IPS-NIHi11 (cell line): ENCODE measurements at places on chromosomes 2 and 18.

GRCh38 chr2:94872088-94872618 is 923 bp downstream of the TEKT4 start:
- no peak for DNase-seq

- no peak for DNase-seq
Measured at GRCh38 chr2:121228521-121228920, 56.5 kb downstream of the TFCP2L1 start.

- no peak for DNase-seq
Measured at GRCh38 chr2:20190876-20191713, 33.8 kb downstream of the SDC1 start.

- no peak for DNase-seq
Measured at GRCh38 chr2:233605680-233606079, 11.8 kb upstream of the UGT1A8 start.

DNA sequence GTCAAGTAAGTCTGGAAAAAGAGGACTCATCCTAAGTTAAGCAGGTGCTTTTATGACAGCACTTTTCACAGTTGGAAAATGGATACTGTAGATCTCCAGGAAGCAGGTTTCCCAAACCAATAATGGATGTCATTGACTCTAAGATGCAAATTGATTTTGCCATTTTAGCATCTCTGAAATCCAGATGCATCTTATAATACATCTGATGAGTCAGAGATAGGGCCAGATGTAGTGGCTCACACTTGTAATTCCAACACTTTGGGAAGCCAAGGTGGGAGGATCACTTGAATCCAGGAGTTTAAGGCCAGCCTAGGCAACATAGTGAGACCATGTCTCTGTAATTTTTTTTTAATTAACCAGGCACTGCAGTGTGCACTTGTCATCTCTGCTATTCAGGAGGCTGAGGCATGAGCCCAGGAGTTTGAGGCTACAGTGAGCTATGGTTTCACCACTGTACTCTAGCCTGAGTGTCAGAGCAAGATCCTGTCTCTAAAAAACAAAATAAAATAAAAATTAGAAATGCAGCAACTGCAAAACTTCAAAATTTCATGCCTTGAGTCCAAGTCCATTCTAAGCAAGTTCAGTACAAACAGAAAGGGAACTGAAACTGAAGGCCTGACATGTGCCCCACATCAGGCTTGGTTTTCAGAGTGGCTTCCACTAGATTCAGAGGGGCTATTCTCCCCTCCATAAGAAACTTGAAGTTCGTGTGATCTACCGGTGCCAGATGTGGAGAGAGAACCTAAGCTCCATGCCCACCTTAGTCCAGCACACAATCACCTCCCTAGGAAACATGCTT is 267.8 kb upstream of the NCKAP5 start:
- no peak for DNase-seq

DNA sequence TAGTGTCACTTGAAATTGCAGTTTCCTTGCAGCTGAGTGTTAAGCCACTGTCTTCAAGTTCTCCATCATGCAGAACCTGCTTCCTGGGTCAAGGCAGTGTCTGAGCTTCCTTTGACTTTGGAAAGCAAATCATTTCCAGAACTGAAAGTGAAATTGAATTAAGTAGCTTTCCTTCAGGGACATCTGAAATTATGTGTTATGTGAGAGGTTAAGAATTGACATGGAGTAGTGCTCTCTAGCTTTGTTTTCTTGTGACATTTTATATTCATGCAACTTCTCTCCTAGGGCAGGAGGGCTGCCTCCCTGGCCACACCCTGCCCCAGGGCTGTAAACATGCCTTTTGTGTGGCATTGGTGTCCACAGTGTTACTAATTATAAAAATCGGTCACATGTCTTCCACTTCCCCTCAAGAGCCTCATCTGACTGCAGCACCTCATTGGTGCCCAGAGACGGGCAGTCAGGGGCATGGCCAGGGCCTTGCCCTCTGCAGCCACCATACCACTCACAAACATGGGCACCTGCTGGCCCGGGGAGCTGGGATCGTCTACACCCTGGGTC is 14.4 kb downstream of the RAB12 start:
- no peak for DNase-seq

GRCh38 chr2:232365621-232366321 is 12.8 kb upstream of the ALPP start:
- DNase-seq = peak; percentile 75

GRCh38 chr2:233418761-233419546 is 64.7 kb downstream of the DGKD start:
- DNase-seq = no peak

DNA sequence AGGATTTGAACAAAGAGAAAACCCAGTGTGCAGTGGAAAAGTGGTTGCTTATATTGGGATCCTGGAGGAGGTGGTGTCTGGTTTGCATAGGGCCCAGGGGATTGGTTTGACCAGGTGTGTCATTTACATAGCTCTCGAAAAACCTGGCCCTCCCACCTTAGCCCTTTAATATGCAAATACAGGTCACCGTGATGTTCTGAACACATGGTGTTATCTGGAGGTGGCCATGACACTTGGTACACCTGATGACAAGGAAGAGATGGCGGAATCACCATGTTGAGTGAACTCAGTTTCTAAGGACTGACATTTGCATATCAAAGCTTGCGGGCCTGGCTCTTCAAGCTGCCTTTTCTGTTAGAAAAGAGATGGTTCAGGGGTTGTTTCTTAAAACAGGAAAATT is 2.3 kb upstream of the NAPG start:
- DNase-seq = no peak

DNA sequence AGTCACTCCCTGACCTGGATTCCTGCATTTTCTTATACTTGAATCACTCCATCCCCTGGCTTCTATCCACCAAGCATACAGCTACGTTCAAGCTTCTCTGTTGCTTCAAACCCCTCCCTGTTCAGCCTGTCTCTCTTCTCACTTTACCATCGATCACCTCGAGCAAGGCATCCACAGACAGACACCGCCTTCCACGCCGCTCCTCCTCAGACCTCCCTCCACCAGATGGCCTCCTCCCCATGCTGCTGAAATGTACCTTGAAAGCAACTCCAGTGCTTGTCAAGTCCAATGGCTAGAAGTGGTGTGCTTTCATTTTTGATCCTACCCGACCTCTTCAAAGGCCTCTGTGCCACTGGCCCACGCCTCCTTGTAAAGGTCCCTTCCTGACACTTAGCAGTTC is 131.3 kb upstream of the ACAA2 start:
- peak; percentile 38 for DNase-seq

GRCh38 chr2:203739351-203739750 is 32.9 kb downstream of the CD28 start:
- DNase-seq = no peak

- DNase-seq = peak; percentile 70
Measured at GRCh38 chr2:227472265-227473121, 537 bp downstream of the AGFG1 start.

DNA sequence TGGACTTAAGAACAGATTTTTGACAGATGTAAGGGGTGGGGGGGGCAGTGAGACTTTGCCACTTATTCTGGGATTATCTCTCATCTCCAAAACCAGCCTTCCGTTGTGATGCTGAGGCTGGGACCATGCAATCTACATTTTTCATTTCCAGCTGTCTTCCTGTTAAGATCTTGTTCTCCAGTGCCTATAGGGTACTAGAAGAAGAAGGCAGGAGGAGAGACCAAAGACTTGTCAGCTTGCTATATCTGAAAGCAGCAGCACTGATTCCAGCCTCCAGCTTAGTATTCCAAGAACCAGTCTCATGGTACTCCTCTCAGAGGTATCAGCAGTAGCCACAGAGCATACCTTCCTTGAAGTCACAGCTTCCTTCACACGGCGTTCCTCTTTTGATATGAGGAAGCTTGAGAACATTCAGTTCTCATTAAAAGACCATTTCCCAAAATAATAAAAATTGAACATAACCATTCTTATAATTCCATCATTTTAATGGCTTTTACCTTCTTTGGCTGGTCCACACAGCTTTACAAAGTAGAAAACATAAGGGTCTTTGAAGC is 49.8 kb downstream of the USP34 start:
- no peak for DNase-seq

- DNase-seq = no peak
Measured at GRCh38 chr2:46504221-46504620, 24.9 kb downstream of the TMEM247 start.

DNA sequence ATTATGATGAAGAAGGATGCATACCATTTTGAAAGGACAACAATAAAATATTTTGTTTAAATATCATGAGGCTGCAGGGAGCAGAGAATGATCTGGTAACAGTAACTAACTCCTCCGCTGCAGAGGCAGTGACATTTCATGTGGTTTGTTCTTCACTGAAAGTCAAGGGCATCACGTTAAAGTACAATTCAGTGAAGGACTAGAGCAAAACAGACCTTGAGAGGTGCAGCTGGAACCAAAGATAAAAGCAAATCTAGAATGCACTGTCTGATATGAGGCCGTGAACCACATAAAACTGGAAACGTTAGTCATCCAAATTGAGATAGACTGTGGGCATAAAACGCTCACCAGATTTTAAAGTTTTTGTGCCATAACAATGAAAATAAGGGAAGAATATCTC is 522.9 kb upstream of the TNP1 start:
- no peak for DNase-seq

- DNase-seq = no peak
Measured at GRCh38 chr2:25814681-25815080, 63.6 kb downstream of the ASXL2 start.

DNA sequence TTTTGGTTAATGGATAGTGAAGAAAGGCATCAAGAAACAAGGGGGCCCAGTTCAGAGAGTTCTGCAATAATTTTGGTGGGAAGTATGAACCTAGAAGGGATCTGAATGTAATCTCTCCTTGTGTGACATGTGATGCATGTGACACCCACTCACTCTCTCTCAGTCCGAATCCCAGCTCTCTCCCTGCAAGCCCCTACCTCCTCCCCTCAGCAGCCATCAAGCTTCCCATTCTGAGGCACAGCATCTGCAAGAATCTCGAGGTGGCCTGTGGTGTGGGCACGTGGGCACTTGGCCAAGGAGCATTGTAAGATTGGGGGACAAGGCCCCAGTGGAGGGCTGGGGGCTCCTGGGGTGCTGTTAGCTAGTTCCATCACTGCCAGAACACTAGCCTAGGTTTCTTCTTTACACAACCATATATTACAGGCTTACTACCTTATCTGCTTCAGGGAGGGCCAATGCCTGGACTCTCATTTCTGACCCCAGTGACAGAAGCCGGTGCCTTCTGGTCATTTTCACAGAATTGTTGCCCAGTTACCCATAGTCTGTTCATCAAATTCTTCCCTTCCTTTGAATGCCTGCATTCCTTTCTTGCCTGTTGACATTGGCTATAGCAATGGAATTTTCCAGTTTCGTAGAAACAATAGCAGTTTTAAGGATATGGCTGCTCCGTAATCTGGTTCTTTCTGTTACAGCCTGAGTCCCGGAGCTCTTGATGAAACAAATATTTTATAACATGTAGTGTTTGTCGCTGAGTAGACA is 13.3 kb upstream of the LCLAT1 start:
- no peak for DNase-seq

- DNase-seq = no peak
Measured at GRCh38 chr2:164023896-164024295, 288.1 kb upstream of the FIGN start.

GRCh38 chr2:106581328-106581727 is 94.2 kb downstream of the CD8B2 start:
- no peak for DNase-seq

DNA sequence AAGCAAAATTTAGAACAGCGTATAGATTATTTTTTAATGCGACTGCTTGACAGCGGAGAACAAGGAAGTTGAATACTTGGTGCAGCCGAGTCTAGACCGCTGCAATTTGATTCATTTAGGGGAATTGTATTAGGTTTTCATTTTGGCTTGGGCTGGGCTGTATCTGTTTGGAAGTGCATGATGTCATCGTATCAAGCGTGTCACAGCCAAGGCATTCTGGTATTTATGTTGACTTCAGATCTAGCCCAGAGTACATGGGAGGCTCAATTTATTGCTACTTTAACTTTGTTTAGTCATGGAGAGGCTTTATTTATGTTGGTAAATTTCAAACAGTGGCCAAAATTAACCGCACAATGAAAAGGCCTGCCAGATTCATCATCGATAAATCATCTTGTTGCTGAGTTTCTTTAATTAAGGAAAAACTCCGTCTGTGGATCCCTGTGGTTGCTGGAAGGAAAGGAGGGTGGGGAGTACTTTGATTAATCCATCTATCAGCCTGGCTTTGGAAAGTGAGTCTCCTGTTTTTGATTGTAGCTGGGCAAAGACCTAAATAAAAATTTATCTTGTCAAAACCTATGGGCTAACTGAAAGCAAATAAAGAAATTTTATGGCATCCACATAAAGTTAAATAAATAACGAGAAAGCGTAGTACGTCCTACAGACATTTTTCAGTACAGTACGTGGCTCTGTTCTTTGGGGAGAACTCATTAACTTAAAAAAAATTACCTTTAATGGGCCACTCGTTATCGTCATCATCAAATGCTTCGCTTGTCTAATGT is 230.4 kb upstream of the SPRED2 start:
- no peak for DNase-seq

GRCh38 chr2:24473626-24474025 is 17.4 kb upstream of the NCOA1 start:
- DNase-seq = no peak

GRCh38 chr2:163259489-163259888 is 420.9 kb upstream of the KCNH7 start:
- no peak for DNase-seq

GRCh38 chr2:217370391-217370790 is 510.5 kb upstream of the TNP1 start:
- no peak for DNase-seq

DNA sequence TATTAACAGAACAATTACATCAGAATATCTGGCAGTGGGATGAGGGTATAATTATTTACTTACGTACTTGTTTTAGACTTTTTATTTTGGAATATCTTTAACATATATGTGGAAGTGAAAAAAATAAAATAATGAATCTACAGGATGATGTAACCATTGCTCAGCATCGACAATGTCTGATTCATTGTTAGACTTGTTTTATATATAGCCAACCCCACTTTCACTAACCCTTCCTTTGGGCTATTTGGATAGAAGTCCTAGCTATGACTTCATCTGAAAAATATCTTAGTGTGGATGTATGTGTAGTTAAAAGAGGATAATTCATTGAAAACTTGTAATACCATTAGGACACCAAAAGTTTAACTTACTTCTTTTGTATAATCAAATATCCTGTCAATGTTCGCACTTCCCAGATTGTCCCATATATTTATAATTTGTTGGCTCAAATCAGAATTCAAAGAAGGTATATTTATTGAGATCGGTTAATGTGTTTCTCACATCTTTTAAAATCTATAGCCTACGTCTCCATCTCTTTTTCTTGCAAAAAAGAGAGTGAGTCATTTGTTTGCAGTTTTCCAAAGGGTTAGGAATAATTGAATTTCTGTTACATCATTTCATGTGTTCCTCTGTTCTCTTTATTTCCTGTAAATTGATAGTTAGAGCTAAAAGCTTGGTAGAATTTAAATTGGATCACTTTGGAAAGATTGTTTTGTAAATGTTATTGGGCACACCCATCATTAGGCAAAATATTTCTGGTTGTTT is 506.1 kb upstream of the FAM98A start:
- DNase-seq = no peak

DNA sequence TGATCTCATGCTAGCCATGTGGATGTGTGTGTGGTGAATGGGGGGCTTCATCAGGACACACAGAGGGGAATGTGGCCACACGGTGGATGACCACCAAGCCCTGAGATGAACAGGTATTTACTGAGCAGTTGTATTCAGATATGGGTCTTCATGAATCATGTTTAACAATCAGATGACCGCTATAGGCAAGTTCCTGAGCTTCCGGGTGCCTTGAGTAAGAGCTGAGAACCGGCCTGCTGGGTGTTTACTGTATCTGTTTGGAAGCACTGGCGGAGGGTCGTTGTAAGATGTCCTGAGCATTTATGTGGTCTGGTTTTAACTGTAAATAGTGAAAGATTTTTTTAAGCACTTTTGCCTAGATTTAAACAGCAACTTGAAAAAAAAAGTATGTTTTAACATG is 43.9 kb downstream of the BOLA3 start:
- no peak for DNase-seq

- no peak for DNase-seq
Measured at GRCh38 chr2:173588931-173589369, 234.3 kb downstream of the CDCA7 start.
